ENCODE measurements at places on chromosomes 4 and X. TPM values are rescaled to one million over a fixed set of nuclear protein-coding genes. Genes with fewer than 3 reads are reported as not detected.

- no peaks in the 10 kb centered on the region for H3K27me3 ChIP-seq
- DNase-seq, result no peak
- H3K36me3 ChIP-seq, result no peaks in the 10 kb centered on the region
- H3K4me3 ChIP-seq, result no peak overlapping the region
- H3K27ac ChIP-seq, result no peak overlapping the region
- H3K4me1 ChIP-seq, result no peaks in the 10 kb centered on the region
Observed at GRCh38 chrX:107849747-107850421, 24.2 kb downstream of the MID2 start.

DNA sequence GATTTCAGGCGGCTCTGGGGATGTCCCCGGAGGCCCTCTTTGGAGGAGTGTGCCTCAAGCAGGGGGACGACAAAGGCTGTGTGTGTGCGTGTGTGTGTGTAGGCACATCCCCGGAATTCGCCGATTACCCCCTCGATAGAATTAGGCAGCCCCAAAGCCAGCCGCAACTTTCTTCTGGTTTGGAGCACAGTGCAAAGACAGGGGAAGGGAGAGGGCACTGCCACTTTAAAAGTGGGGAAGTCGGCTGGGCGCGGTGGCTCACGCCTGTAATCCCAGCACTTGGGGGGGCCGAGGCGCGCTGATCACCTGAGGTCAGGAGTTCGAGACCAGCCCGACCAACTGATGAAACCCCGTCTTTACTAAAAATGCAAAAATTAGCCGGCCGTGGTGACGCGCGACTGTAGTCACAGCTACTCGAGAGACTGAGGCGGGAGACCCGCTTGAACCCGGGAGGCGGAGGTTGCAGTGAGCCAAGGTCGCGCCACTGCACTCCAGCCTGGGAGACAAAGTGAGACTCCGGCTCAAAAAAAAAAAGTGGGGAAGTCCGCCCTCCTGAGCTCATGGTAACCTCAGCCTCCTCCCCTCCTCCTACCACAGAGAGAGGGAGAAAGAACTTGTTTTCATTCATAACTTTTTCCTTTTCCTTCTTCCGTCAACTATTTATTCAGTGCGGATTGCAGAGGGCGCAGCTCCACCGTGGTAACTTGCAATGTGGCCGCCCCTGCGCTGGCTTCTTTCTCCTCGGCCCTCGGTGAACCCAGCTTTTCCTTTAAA is 2.4 kb downstream of the SPRY1 start:
- no peak for DNase-seq
- H3K36me3 ChIP-seq, result peaks cover 22% of the 10 kb centered on the region
- peaks cover 32% of the 10 kb centered on the region for H3K4me1 ChIP-seq

- H3K4me3 ChIP-seq, result no peak overlapping the region
- no peak for DNase-seq
- H3K27ac ChIP-seq, result no peak overlapping the region
- H3K4me1 ChIP-seq, result peaks cover 2% of the 10 kb centered on the region
Observed at GRCh38 chrX:46645614-46646013, 72.0 kb downstream of the CHST7 start.

- no peaks in the 10 kb centered on the region for H3K27me3 ChIP-seq
- no peak overlapping the region for H3K27ac ChIP-seq
- H3K36me3 ChIP-seq, result no peaks in the 10 kb centered on the region
- DNase-seq, result no peak
- H3K4me1 ChIP-seq, result peaks cover 21% of the 10 kb centered on the region
Observed at GRCh38 chr4:54843106-54843505, 185.3 kb downstream of the KIT start.

GRCh38 chrX:680062-680461 is 49.5 kb downstream of the SHOX start:
- H3K4me3 ChIP-seq, result no peak overlapping the region
- no peak for DNase-seq
- H3K4me1 ChIP-seq, result peaks cover 8% of the 10 kb centered on the region
- no peaks in the 10 kb centered on the region for H3K36me3 ChIP-seq
- H3K27ac ChIP-seq, result no peak overlapping the region
- peaks cover 39% of the 10 kb centered on the region for H3K27me3 ChIP-seq

The SLC25A43 gene
- 4.9 TPM for total RNA-seq

DNA sequence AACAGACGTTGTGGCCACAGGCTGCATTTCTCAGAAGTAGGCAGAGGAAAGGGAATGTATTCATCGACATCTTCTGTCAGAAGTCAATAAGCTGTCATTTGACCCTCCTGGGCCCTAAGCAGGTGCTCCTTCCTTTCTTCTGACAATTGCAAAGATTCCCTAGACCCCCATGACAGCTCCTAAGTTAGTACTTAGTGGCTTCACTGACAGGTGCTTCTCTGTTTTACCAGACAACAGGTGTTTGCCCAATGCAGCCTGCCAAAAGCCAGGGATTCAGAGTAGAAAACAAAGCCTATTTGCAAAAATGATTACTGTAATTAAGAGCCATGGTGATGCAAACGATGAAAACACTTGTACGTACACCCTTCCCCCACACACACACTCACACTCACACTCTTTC is 7.5 kb upstream of the FGF5 start:
- DNase-seq, result no peak
- no peaks in the 10 kb centered on the region for H3K36me3 ChIP-seq
- peaks cover 64% of the 10 kb centered on the region for H3K27me3 ChIP-seq

The PUDP gene
- total RNA-seq, result 59.9 TPM

DNA sequence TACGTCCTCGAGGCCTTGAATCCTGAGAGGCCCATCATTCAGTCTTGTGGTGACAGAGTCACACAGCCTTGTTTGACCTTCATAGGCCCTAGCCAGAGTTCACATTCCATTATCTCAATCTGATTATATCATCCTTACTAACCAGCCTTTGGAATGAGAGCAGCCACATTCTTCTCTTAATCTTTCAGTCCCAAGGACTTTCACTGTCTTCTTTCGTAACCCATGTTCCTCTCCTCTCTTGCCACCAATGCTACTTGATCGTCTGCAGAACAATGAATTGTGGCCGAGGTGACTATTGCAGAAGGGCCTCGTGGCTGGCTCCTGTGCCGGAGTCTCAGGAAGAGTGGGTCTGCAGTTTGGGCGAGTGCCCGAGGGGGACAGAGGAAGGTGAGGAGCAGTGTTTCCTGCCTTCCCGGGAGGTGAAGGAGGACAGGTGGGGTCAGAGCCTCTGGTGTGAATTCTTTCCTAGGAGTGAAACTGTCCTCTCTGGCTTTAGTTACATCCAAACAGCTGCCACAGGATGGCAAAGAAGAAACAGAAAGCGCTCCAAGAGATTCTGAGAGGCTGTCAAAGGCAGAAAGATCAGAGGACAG is 94.6 kb downstream of the LIMCH1 start:
- no peak overlapping the region for H3K4me3 ChIP-seq
- no peak for DNase-seq
- no peaks in the 10 kb centered on the region for H3K36me3 ChIP-seq
- peak overlapping the region; percentile 29 for H3K27ac ChIP-seq

The PFKFB1 gene
- 0.77 TPM for total RNA-seq

- H3K4me1 ChIP-seq, result peaks cover 4% of the 10 kb centered on the region
- no peak overlapping the region for H3K27ac ChIP-seq
- no peak overlapping the region for H3K4me3 ChIP-seq
- H3K36me3 ChIP-seq, result no peaks in the 10 kb centered on the region
- H3K27me3 ChIP-seq, result no peaks in the 10 kb centered on the region
Observed at GRCh38 chrX:23633834-23634580, 33.3 kb upstream of the PRDX4 start.

GRCh38 chrX:46757593-46757992 is 1.3 kb downstream of the SLC9A7 start:
- no peaks in the 10 kb centered on the region for H3K36me3 ChIP-seq
- DNase-seq, result no peak
- peak overlapping the region; percentile 82 for H3K4me3 ChIP-seq
- no peak overlapping the region for H3K27ac ChIP-seq
- peaks cover 11% of the 10 kb centered on the region for H3K4me1 ChIP-seq
- no peaks in the 10 kb centered on the region for H3K27me3 ChIP-seq

GRCh38 chrX:151416579-151416978 is 19.6 kb downstream of the VMA21 start:
- no peaks in the 10 kb centered on the region for H3K4me1 ChIP-seq
- no peak overlapping the region for H3K27ac ChIP-seq
- H3K36me3 ChIP-seq, result no peaks in the 10 kb centered on the region
